SW 1271 (cell line): ENCODE measurements at places on chromosomes 5 and 9.

GRCh38 chr5:150457121-150457520, 7.6 kb upstream of the RPS14 start:
- DNase-seq: no peak

DNA sequence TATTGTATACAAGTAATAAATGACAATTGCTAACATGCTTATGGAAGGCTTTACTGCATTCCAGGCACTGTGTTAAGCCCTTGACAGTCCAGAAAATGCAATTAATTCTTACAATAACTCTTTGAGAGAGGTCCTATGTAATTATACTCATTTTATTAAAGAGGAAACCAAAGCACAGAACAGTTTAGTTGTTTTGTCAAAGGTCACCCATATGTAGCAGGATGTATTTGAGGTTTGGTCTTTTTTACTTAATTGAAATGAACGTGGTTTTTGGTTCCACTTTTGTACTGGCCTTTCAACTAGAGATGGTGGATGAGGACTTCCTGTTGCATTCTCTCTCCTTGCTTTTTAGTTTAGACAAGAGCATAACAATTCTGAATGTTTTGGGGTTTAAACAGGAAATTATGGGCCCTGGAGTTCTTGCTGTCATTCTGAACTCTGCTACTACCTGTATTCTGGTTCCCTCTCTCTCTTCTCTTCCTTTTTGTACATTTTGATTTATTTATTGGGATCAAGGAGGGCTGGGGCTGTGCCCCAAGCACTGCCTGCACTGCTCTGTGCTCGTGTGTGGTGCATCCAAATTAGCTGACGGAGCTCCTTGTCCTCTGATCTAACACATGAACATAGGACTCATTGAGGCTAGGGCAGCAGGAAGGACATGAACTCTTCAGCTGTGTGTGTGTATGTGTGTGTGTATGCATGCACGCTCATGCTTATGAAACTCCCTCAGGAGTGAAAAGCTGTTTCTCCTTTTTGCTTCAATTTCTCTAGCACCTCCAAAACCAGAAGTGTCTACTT, 47.4 kb downstream of the SLC28A3 start:
- no peak for DNase-seq

DNA sequence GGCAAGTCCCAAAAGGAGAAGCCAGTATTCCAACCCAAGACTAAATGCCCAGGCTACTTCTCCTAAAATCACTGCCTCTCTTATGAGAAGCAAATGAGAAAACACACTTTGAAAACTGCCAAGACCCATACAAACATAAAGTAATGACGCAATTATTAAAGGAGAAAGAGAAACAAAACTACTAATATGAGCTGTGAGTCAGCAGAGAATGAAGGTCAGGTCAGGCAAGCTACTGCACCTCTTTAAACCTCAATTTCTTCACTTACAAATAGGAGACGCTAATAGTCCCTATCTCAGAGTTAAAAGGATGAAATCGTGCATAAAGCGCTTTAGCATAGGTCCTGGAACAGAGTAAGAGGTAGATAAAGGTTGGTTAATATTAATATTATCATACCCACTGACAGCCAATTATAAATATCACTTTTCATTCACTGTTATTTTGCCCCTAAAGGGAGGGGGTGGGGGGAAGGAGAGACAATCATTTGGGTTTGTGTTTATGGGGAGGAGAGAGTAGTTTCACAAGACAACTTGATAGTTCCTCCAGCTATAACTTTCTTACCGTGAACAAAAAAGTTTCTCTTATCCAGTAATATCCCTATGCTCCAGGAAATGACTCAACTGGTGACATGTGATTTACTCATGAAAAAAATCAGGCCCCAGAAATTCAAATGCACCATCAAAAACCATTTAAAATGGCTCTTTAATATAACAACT, 3.6 kb downstream of the PSMB7 start:
- peak; percentile 69 for DNase-seq

DNA sequence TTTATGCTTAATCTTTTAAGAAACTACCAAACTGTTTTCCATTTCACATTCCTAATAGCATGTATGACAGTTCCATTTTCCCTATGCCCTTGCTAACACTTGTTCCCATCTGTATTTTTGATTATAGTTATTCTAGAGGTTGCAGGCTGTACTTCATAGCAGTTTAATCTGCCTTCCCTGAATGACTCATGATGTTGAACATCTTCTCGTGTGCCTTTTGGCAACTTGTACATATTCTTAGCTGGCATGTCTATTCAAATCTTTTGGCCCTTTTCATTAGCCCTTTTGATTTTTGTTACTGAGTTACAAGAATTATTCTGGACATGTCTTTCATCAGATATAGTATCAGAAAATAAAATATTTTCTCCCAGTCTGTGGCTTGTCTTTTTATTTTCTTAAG, 320.3 kb downstream of the DIRAS2 start:
- DNase-seq: no peak
